ENCODE measurements at places on chromosomes 6 and 20.

- no peak for DNase-seq
These were observed 180.5 kb downstream of the OGFRL1 start for GRCh38 chr6:71468841-71469700.

DNA sequence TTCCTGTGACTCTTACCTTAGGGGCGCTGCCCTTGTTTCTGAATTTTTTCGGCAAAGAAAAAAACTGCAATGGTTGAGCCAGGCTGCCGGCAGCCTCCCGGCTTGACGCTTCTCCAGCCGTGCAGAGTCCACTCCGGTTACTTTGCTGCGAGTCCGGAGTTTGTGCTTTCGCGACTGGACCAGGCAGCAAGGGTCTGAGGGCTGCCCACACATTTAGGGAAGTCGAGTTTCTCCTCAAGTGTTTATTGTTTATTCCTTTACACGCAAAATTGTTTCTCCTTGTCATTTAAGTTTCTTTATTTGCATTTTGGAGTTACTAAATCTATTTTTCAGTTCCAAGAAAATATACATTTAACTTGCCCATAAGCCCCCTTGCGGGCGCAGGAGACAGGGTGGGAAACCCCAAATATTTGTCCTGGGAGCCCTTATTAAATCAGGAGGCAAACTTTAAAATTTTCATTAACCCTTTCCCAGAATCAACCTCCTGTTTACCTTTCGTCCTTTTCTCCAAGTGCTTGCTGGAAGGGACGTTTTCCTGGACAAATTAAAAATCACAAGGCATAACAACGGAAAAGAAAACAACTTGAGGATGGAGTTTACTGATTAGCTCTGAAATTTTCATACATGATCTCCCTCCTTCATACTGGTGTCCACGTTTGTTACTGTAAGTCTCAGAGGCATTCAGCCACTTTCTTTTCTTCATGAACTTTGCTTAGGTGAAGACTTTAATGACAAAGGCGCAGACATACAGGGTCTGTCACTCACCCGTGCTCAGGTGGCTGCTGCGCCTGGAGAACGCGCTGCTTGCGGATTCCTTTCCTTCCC, 1.7 kb upstream of the PDE10A start:
- DNase-seq = no peak

DNA sequence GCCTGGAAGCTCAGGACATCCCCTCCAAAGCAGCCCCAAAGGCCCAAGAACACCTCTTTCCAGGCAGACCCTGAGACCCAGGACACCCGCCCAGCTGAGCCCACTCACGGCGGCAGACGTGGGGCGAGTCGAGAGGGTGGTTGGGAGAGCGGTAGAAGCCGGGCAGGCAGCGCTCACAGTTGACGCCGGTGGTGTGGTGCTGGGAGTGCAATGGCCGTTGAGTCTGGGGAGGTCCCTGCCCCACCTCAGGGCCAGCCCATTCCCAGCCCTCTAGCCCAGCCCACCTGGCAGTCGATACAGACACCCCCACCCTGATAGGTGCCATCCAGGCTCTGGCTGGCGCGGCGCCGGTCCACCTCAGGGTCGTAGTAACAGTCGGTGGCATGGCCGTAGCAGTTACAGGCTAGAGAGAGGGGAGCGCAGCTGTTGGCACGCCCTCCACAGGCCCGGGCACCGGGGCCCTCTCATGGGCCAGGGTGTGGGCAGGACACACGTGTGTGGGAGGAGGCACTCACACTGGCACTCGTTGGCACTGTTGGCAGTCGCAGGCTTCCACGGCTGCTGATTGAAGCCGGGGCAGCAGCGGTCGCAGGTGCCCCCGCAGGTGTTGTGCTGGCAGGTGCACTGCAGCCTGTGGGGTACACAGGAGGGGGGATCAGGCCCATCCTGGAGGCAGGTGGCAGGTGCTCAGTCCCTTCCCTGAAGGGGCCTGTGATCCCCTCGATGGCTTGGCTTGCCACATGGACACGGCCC, 20.5 kb downstream of the LAMA5 start:
- no peak for DNase-seq

DNA sequence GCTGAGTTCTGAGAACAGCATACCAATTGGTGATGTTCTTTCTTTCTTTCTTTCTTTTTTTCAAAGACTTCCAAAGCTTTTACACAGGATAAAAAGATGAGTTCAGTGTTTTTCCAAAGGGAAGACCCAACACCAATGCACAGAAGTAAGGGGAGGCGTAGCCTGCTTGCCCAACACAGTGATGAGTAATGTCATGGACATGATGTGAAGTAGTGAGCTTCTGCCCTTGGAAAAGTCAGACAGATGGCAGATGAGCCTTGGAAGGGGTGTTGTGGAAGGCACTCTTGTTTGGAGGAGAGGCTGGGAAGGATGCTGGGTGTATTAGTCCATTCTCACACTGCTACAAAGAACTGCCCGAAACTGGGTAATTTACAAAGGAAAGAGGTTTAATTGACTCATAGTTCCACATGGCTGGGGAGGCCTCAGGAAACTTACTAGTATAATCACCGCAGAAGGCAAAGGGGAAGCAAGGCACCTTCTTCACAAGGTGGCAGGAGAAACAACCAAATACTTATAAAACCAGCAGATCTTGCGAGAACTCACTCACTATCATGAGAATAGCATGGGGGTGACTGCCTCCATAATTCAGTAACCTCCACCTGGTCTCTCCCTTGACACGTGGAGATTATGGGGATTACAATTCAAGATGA, 12.6 kb downstream of the LRP11 start:
- no peak for DNase-seq

DNA sequence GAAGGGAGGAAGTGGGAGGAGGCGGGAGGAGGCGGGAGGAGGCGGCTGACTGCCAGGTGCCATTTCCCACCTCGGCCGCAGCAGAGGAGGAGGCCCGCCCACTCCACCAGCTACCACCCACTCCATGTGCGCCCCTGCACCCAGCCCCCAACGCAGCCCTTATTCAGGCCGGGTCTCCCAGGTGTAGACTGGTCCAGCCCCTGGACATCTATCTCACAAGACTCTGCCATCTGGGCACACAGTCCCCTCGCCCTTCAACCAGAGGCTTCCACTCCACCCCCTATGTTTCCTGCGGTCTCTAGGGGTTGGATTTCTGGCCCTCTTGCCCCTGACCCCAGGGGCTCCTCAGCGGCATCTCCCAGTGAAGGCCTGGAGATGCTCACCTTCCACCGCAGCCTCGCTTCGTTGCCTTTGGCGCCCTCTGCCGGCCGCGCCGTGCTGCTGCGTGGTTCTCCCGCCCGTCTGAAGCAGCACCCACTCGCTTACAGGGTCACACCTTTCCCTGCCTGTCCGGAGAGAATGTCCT, 32.6 kb upstream of the FAM83D start:
- peak; percentile 65 for DNase-seq

DNA sequence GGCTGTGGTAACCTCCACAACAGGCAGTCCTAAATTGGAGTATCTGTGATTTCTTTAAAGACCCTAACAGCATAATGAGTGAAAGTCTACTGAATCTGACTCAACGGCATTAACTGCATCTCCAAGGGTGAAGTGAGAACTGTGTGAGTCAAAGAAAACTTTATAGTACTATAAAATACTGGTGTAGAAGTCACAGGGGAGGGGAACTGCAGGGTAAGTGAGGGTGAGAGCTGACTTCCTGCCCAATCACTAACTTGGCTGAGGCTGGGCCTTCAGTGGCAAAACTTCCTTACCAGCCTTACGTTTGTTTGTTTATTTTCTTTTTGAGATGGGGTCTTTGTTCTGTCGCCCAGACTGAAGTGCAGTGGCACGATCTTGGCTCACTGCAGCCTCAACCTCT, 109.8 kb downstream of the PTPRK start:
- no peak for DNase-seq

GRCh38 chr20:59010995-59011873, 4.2 kb upstream of the CTSZ start:
- DNase-seq = no peak

- DNase-seq = no peak
These were observed 8.4 kb downstream of the NCOA6 start for GRCh38 chr20:34817072-34817471.

GRCh38 chr6:152329638-152330448, 307.3 kb downstream of the SYNE1 start:
- DNase-seq = no peak

- DNase-seq = no peak
These were observed 36.7 kb downstream of the JAG1 start for GRCh38 chr20:10637031-10637559.

- no peak for DNase-seq
These were observed 165.6 kb downstream of the GRM1 start for GRCh38 chr6:146194434-146194833.

- DNase-seq = no peak
These were observed 38.6 kb upstream of the BHLHE23 start for GRCh38 chr20:63045401-63045800.

GRCh38 chr20:58995461-58996225, 11.4 kb downstream of the CTSZ start:
- no peak for DNase-seq

GRCh38 chr6:12679341-12679740, 37.2 kb upstream of the PHACTR1 start:
- DNase-seq = no peak

- DNase-seq = no peak
These were observed 74.6 kb downstream of the ATRN start for GRCh38 chr20:3545401-3545925.

DNA sequence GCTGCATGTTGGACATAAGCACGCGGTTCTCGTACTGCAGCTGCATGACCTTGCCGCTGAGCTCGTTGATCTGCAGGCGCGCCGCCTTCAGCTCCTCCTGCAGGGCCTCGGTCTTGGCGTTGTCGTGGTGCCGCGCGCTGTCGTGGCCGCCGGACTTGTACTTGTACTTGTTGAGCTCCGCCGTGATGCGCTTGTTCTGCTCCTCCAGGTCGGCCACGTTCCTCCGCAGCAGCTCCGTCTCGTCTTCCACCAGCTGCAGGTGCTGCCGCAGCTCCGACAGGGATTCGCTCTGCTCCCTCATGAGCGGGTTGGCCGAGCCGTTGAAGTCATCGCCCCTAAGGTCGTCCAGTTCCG, 16.6 kb upstream of the KIAA0408 start:
- DNase-seq = no peak

DNA sequence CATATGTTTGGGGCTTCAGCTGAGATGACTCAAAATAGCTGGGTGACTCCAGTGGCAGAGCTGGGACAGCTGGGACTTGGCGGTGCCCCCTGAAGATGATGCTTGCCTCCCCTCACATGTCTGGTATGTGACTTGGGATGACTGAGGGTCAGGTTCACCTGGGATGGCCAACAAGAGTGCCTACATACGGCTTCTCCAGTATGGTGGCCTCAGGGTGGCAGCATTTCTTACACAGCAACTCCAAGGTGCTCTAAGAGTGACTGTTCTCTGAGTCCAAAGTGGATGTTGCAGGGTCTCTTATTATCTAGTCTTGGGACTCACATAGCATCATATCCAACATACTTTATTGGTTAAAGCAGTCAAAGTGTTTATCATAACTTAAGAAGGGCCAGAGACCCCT, 87.8 kb upstream of the CENPW start:
- DNase-seq = no peak

DNA sequence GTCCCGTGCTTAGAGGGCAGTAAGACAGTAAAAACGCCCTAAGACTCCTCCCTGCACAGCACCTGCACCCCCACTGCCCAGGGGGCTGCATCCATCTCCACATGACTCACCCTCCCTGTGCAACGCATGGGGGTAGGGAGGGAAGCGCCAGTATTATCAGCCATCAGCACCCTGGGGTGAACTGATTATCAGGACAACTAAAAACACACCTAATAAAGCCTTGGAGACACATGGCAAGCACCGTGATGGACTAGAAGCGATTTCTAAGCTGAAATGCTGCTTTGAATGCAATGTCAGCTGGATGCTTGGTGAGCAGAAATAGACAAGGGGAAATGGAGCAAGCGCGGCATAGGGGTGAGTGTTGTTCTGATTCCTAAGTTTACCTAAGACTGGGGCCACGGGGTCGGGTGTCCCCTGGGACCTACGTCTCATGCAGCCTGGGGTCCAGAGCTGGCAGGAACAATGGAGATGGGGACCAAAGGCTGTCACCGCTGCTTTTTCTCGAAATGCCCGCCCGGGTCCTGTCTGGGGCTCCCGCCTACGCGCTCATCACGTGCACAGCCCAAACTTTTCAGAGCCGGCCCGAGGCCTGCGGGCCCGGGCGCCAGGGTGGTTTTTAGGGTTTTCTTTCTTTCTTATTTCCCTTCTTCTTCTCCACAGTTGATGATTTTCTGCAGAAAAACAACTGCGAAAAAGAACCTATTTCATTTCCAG, 702 bp upstream of the TNFAIP3 start:
- DNase-seq = no peak

DNA sequence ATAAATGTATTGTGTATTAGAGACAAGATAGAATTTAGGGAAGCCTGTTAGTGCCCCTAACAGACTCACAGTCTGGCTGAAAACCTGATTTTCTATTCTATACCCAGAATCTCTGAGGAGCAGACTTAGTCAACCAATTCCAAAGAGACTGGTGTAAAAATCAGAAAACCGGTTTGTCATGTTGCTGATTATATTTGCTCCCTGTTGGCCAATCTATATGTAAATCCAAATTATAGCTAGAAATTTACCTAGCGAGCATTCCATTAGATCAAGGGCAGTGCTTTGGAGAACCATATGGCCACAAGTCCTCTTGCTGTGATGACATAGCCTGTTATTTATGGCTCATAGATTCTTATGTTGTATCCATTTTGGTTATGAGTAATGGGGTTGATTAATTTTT, 4.8 kb downstream of the NFYA start:
- no peak for DNase-seq

- DNase-seq = no peak
These were observed 1067.2 kb upstream of the ADGRB3 start for GRCh38 chr6:67567842-67568241.

GRCh38 chr6:11972806-11973205, 39.3 kb upstream of the HIVEP1 start:
- DNase-seq = no peak

DNA sequence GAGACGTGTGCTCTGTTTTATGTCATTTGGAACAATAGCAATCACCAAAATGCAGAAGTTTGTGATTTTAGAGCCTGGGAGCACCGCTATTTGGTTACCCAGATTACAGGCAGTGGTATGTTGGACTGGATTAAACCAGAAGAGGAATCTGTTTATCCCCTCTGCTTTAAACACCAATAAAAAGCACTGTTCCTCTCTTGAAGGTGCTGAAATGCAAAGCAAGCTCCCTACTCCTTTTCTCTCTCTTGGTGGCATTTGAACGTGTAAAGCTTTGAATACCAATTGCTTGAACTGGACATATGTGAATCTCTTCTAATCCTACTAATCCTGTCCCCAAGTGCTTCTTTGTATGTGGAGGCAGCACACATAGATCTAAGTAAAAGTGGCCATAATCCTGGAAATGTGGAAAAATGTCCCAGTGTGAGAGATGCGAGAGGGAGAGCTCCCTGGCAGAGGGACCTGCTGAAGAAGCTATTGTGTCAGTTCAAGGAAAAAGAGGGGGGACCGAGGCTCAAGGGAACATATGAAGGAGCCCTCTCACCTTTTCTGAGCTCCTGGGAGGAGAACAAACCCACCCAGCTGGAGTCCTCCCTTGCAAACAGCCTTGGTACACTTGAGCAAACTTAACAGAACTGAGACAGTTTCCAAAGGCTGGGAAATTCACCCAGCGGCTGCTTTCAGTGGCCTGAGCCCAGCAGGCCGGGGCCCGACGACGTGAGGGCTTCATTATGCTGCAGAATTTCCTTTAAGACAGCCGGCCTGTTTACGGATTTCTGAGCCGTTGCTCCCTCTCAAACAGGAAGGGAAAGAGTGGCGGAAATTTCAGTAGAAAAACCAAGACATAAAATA, 18.8 kb upstream of the OLIG3 start:
- DNase-seq = no peak

- DNase-seq = no peak
These were observed 868 bp downstream of the NCOA3 start for GRCh38 chr20:47502271-47503239.

All from stimulated activated CD8-positive, alpha-beta memory T cell treated with anti-CD3 and anti-CD28 coated beads, Interleukin-7, amount 100 ng/mL, for 1 hour (primary cell).